ENCODE measurements at places on chromosomes 7 and 10.

- DNase-seq, result no peak
These were observed 135.4 kb upstream of the KMT2E start for GRCh38 chr7:104878577-104878976.

- no peak for DNase-seq
These were observed at the start of gene IKZF1 for GRCh38 chr7:50304129-50304910. IKZF1 (plus strand) TSS chr7:50304716; CDS start chr7:50319062, 14,346 bp downstream.

- no peak for DNase-seq
These were observed 112.8 kb downstream of the CACNA2D1 start for GRCh38 chr7:82330706-82331215.

GRCh38 chr10:16752099-16752498 is 65.1 kb downstream of the RSU1 start:
- no peak for DNase-seq

DNA sequence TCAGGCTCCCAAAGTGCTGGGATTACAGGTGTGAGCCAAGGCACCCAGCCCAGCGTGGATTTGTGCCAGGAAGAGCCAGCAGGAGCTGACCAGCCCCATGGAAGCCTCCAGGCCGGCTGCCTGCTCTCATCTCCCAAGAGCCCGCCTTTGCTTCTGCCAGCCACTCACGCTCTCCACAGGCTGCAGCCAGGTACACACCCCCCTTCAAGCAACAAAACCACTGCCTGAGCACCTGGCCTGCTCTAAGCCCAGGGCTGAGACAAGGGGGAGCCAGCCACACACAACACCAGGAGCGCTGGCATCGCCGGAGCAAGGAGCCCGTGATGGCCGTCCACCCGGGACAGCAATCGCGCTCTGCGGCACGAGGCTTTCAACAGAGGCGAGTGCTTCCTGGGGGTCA is 34.5 kb downstream of the MAD1L1 start:
- no peak for DNase-seq

- no peak for DNase-seq
These were observed 63.6 kb upstream of the RAB18 start for GRCh38 chr10:27440478-27440877.

- DNase-seq, result no peak
These were observed 33.7 kb upstream of the CHCHD3 start for GRCh38 chr7:133115596-133115995.

DNA sequence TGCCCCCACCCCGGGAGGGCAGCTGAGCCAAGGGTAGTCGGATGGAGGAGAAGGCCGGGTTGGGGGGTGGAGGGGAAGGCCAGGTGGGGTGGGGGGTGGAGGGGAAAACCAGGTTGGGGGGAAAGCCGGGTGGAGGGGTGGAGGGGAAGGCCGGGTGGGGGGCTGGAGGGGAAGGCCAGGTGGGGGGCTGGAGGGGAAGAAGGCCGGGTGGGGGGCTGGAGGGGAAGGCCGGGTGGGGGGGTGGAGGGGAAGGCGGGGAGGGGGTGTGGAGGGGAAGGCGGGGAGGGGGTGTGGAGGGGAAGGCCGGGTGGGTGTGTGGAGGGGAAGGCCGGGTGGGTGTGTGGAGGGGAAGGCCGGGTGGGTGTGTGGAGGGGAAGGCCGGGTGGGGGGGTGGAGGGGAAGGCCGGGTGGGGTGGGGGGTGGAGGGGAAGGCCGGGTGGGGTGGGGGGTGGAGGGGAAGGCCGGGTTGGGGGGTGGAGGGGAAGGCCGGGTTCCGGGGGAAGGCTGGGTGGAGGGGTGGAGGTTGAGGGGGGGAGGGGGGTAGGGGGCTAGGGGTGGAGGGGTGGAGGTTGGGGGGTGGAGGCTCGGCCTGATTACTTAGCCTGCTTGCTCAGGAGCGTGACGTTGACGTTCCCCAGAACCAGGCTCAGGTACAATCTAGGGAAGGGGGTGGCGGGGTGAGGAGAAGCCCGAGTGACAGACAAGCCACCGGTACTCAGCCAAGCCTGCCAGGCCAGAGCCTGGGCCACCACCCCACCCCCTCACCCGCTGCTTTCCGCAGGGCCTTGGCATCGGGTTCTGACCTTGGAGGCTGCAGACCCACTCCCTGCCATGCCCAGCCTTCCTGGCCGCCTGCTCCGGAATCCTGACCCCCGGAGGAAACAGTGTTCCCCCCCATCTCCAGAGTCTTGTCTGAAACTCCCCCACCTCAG is 5.6 kb downstream of the TMEM120A start:
- DNase-seq, result no peak

DNA sequence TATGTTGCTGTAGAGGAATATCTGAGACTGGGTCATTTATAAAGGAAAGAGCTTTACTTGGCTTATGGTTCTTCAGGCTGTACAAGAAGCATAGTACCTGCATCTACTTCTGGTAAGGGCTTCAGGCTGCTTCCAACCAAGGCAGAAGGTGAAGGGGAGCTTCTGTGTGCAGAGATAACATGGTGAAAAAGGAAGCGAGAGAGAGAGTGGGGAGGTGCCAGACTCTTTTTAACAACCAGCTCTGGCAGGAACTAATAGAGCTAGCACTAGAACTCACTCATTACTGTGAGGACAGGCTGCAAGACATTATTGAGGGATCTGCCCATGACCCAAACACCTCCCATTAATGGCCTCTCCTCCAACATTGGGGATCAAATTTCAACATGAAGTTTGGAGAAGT is 94.5 kb downstream of the KIF20B start:
- no peak for DNase-seq

GRCh38 chr7:21450941-21451340 is 23.1 kb downstream of the SP4 start:
- DNase-seq, result no peak

DNA sequence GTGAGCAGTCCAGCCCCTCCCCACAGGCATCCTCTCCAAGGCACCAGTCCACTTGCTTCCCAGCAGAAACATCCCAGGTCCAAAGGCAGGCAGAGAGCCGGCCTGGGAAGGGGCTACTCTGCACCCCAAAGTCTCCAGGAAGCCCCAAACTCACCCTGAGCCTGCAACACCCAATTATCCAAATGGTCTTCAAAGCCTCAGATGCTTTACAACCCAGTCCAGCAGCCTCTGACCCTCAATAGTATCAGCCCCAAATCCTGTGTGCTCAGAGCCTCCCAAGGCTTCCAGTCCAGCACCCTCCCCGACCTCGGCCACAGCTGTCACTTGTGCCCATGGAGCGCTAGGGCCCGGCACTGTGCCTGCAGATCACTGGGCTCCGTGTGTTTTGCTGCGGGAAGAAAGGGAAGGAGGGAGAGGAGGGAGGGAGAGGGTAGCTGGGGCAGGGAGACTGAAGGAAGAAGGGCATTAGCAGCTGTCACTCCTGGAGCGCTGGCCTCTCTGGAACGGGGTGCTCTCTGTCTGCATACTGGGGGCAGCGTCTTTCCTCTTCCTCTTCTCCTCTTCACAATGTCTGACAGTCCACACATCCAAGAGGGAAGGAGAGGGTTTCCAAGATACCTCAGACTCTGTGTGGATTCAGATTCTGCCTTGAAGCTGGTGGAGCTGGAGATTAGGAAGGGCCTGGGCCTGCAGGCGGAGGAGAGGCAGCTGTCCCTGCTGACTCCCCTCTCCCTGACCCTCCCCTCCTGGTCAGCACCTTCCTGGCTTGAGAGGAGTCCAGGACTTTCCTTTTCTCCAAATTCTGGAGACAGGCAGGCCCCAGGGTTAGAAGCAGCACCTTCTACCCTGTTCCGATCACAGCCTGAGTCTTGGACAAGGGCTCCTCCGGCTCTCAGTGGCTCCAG is 13.2 kb downstream of the CALML5 start:
- DNase-seq, result no peak

DNA sequence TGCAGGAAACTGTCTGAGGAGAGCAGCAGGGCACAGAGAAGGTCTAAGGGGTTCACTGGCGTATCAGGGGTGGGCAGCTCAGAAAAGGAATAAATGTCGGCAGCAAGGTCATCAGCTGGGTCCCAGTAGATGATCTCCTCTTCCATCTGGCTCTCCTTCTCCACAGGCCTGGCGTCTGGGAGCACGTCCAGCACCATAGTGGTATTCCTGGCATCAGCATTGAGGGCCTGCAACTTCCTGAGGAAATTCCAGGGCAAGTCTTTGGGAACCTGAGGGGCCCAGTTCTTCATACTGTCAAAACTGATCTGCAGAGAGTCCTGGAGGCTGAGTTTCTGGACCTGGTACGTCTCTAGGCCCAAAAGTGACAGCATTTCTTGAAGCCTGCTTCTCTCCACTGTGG is 9.6 kb upstream of the MRPS24 start:
- DNase-seq, result no peak

DNA sequence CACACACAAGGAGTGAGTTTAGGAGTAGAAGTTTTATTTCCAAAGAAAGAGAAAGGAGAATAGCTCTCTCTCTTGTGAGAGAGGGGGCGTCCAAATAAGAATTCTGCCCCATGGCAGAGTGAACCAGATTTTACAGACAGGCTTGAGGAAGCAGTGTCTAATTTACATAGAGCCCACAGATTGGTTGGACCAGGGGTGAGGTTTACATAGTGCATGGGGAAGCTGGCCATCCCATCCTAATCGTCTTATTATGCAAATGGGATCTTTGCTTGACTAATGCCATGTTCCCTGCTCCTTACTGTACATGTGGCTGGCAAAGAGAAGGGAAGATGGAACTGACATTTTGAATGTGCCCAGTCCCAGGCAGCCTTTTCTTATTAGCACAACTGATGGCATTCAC is 60.0 kb upstream of the ACSM6 start:
- DNase-seq, result no peak
